CD8-positive, alpha-beta T cell (primary cell): ENCODE measurements at places on chromosomes 4 and X. TPM values are rescaled to one million over a fixed set of nuclear protein-coding genes. Genes with fewer than 3 reads are reported as not detected.

GRCh38 chr4:81343536-81343935, 128.2 kb downstream of the RASGEF1B start:
- no peak for DNase-seq

The MND1 gene
- total RNA-seq: not detected

DNA sequence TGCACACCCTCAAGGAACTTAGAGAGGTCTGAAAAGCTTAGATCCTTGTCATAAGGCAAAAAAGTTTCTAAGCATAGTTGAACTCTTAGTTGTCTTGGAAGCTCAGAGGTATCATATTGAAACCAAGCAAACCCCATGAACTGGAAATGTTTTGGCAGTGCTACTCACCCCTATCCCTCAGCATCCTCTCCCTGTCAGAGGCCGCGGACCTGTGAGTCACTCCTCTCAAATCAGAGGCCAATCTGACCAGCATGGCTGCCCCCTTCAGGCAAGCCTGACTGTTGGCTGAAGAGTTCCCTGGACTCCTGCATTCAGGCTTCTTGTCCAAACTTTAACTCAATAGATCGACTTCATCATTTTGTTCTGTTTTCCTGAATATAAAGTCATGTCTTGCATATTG, 69.4 kb downstream of the KCNIP4 start:
- no peak for DNase-seq

DNA sequence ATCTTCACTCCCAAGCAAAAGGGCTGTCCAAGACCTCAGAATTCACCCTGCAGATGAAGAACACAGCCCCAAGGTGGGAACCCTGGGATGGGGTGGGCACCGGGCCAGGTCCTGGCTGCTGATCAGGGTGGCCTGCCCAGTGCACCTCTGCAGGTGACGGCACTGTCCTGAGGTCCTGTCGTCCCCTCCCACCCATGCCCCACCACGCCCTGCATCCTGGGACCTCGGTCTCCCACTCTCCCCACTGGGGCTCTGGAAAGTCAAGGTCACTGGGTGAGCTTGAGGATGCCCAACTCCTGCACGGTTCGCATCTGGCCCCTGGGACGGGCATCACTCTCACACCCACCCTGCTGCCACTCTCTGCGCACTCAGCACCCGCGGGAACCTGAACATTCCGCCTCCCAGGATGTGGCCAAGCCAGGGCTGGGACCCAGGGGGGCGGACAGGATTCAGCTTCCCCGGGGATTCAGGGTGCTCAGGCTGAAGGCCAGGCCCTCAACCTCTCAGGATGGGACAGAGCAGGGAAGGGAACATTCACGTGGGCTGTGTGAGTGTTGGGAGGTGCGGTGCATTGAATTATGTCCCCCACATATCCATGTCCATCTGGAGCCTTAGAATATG, 115.9 kb downstream of the CPZ start:
- DNase-seq: no peak

GRCh38 chr4:185016946-185017758, 1.1 kb upstream of the HELT start:
- DNase-seq: no peak

- DNase-seq: no peak
Observed at GRCh38 chr4:47145630-47146029, 114.3 kb downstream of the GABRB1 start.
